ENCODE measurements at places on chromosomes 5 and 9.

GRCh38 chr5:38465702-38466423 lies 90.6 kb downstream of the LIFR start:
- no peak for DNase-seq

DNA sequence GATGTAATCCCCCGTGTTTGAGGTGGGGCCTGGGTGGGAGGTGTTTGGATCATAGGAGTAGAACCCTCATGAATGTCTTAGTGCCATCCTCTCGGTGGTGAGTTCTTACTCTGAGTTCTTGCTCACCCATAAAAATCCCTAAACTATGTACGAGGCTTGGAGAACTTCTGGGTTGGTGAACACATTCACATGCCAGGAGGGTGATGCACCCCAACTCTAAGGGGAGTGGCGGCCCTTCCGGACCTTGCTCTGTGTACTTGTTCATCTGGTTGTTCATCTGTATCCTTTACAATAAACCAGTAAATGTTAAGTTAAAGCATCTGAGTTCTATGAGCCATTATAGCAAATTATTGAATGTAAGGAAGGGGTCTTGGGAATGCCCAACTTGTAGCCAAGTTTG lies 36.0 kb upstream of the RIC1 start:
- DNase-seq = no peak

GRCh38 chr5:30749971-30750370 lies 443.5 kb upstream of the CDH6 start:
- no peak for DNase-seq

- no peak for DNase-seq
These were observed 33.1 kb downstream of the ATP6V0E1 start for GRCh38 chr5:173016598-173017046.

DNA sequence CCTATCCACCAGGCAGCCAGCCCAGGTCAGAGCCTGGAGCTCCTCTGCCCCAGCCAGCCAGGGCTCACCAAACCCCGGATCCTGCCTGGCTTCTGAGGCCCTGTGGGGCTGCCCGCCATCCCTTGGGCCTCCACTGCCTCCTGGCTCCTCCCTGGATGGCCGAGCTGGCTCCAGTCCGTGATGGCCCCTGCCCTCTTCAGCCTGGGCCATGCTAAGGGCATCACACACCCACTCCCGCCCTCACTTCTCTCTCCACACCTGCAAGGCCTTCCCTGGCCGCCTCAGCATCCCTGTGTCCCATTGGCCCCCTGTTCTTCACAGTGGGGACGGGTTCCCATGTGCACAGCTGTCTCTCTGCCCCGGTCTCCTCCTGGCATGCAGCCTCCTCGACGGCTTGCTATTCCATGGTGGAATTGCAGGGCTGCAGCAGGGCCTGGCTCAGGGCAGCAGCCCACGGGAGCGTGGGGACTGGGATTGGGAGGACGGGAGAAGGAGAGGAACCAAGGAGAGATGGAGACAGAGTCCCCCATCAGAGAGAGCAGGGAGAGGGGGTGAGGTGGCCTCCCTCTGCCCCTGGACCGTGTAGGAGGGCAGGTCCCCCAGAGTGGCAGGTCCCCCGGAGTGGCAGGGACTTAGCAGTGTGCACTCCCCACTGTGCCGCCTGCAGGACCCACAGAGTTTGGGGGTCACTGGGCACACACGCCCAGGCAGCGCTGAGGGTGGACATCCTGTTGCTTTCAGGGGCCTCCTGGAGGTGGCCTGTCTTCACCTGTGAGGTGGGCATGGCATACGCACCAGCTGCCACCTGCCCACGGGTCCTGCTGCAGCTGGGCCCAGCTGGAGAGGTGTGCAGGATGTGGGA lies 16.7 kb upstream of the RNU6ATAC start:
- no peak for DNase-seq

All from NCI-H1092 (cell line).